ENCODE measurements at places on chromosomes 1 and 21.

- DNase-seq: peak; percentile 46
Measured at GRCh38 chr1:203420263-203420662, 55.3 kb upstream of the PRELP start.

GRCh38 chr1:173616859-173617258, 14.0 kb upstream of the SLC9C2 start:
- DNase-seq: no peak

GRCh38 chr21:34867785-34868184, 181.3 kb downstream of the RUNX1 start:
- no peak for DNase-seq

GRCh38 chr1:61043010-61043820, 39.1 kb upstream of the NFIA start:
- DNase-seq: peak; percentile 37

DNA sequence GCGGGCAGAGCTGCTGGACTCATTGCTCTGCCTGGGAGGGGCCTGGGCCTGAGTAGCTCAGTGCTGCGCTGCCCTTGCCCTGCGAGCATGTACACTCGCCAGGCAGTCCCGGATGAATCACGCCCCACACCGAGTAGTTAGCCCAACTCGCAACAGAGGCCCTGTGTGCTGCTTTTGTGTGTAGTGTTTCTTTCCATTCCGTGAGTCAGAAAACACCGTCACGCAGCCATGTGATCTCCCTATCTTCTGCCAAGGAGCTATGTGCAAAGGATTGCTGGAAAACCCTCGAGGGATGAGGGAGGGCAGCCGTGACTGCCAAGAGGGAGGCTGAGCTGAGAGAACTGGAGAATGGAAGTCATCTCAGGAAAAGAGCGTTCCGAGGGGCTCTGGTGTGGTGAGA, 37.3 kb downstream of the NENF start:
- no peak for DNase-seq

GRCh38 chr1:99696616-99697015, 50.7 kb downstream of the PALMD start:
- DNase-seq: no peak

- DNase-seq: no peak
Measured at GRCh38 chr1:183991348-183991747, 46.2 kb downstream of the COLGALT2 start.

Measured in HepG2 (cell line).